Mesenteric fat pad (tissue), 1 donor: ENCODE measurements at places on chromosomes 6 and 20. TPM values are rescaled to one million over a fixed set of nuclear protein-coding genes. Genes with fewer than 3 reads are reported as not detected.

- no peak for DNase-seq
These were observed 25.5 kb downstream of the RWDD2A start for GRCh38 chr6:83218646-83219045.

- no peak for DNase-seq
These were observed 64.9 kb downstream of the SYTL3 start for GRCh38 chr6:158714706-158715105.

GRCh38 chr20:46152824-46153586 lies 34.9 kb downstream of the CD40 start:
- no peak for DNase-seq

TMEM217 gene
- total RNA-seq = 0.51 TPM

GRCh38 chr6:31784098-31784925 lies 7.2 kb upstream of the VWA7 start:
- DNase-seq = no peak

SDCBP2 gene
- total RNA-seq = 7.2 TPM

AHCY gene
- 56.8 TPM for total RNA-seq

GRCh38 chr6:24537771-24538385 lies 43.1 kb downstream of the ALDH5A1 start:
- no peak for DNase-seq

TRAM2 gene
- total RNA-seq = 56.3 TPM

- no peak for DNase-seq
These were observed 252.7 kb downstream of the UST start for GRCh38 chr6:148999501-148999900.

DNA sequence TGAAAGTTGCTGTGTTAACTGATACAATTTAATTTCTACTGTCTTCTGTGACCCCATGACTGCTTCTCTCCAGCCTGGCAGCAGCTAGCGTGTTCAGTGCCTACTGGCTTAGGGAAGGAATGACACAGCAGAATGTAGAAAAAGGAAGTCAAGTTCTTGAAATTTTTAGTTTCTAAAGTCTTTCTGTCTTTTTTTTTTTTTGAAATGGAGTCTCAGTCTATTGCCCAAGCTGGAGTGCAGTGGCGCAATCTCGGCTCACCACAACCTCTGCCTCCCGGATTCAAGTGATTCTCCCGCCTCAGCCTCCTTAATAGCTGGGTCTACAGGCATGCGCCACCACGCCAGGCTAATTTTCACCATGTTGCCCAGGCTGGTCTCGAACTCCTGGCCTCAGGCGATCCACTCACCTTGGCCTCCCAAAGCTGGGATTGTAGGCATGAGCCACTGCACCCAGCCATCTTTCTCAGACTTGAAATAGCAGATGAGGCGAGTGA lies 39.3 kb downstream of the PCNA start:
- DNase-seq = peak; percentile 90

SPATS1 gene
- not detected for total RNA-seq

GRCh38 chr20:14950633-14951032 lies 613.2 kb upstream of the FLRT3 start:
- DNase-seq = no peak

GRCh38 chr6:144110210-144110609 lies 14.8 kb upstream of the SF3B5 start:
- DNase-seq = no peak

GRCh38 chr20:62501801-62502495 lies 26.2 kb upstream of the GATA5 start:
- no peak for DNase-seq

DNA sequence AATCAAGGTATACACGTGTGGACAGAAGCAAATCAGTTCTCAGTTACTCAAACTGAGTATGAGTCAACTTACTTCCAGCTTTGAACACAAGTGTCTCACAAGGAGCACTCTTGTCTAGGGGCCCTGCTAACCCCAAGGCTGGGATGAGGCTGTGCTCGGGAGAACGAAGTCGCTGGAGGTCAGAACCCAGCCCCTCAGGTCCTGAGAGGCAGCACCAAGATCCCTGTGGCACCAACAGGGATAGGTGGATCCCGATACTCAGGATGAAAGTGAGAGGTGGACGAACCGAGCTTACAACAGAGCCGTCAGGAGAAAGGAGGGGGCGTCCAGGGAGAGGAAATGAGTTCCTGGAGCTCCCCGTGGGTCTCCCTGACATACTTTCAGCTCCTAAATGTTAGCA lies 85.7 kb downstream of the GINS1 start:
- DNase-seq = no peak

BTNL2 gene
- not detected for total RNA-seq

DNA sequence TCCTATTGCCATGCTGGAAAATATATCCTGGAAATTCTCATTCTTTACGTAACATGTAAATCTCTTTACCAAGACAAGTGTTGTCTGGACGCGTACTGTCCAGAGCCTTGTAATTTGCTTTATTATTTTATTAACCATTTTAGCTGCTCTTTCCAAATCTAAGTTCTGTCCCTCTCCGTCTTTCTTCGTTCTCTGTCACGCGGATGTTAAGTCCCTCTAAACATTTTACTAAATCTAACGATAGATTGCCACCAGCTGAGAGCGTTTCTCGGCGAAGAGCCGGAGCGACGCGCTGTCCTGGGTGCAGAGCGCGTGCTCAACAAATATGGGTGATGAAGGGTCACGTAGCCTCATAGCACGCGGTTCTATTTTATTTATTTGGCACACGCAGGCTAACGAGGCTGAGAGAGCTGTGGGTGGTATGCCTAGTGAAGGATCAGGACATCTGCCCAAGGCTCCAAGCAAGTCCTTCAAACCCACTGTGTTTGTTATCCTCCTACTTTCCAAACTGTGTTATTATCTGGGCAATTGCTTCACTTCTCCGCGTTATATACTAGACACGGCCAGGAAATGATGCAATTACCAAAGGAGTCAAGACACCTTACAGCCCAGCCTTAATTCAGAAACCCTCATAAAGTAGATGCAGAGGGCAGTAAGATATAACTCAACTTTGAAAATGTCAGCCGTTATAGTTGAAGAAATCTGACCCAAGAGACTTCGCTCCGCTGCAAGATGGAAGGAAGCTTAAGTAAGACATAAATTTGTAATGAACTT lies 10.0 kb upstream of the NCOA7 start:
- no peak for DNase-seq

PDE10A gene
- 15.6 TPM for total RNA-seq

VPS52 gene
- total RNA-seq = 39.8 TPM

DNA sequence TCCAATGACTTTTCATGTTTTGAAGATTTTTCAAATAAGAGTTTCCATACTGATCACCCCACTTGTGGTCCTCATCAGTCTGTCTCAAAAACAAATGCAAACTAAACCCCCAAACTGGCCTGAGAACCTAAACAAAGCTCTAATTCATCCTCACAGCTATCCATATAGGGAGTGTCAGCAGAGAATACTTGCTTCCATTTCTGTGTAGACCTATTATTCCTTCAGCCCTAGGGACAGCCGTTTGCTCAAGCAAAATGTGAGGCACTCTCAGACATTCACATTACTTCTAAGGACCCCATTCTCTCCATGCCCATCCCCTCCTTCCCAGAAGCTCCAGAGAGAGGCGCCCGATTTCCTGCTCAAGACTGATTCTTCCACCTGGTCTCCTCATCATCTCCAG lies 24.6 kb downstream of the DNAAF9 start:
- DNase-seq = no peak

PDSS2 gene
- total RNA-seq = 11.5 TPM

GRCh38 chr6:110467566-110468140 lies 8.8 kb downstream of the SLC22A16 start:
- no peak for DNase-seq

DNA sequence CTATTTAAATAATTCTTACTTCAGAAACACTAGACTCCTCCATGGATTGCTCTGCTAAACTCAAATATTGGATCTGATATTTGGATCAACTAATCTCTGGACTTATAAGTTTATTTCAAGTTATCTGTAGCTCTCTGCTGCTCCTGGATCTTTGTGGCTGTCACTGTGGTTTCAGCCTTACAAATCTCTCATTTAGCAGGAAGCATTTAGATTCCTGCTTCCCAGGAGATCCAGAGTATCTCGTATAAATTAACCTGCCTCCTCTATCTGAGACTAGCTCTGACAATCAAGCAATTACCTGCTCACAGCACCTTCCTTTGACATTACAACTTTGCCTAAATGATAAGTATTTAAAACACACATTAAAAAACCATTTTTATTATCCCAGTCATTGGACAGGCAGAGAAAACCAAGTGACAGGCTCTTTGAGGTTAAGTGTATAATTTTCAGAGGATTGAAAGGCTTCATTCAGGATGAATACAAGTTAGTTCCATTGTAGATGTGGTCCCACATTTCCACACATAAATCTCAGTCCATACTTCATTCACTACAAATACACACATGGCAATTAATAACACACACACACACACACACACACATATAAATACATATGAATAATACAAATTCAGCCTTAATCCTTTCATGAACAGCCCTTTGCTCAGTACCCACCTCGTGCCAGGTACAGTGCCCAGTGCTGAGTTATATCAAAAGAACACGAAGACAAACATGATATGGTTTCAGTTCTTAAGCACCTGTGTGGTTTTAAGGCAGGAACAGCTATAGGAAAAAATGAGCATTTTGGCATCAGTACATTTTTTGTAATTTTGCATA lies 55.5 kb upstream of the PLCB1 start:
- no peak for DNase-seq

DCDC2 gene
- not detected for total RNA-seq

DNA sequence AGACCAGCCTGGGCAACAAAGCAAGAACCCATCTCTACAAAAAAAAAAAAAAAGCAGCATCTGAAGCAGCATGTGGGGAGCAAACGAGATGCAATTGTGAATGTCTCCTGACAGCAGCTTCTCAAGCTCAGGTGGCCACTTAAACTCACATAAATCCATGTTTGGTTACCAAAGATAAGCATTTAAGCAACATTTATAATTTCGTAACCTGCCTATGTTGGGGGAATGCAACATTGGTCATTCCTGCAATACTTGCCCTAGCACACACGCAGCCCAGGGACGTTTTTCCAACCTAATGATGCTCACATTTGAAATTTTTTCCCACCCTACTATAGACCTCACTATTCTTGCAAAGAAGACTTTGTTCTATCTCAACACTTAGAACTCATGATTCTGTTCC lies 113.3 kb downstream of the ZFP64 start:
- DNase-seq = no peak

DNA sequence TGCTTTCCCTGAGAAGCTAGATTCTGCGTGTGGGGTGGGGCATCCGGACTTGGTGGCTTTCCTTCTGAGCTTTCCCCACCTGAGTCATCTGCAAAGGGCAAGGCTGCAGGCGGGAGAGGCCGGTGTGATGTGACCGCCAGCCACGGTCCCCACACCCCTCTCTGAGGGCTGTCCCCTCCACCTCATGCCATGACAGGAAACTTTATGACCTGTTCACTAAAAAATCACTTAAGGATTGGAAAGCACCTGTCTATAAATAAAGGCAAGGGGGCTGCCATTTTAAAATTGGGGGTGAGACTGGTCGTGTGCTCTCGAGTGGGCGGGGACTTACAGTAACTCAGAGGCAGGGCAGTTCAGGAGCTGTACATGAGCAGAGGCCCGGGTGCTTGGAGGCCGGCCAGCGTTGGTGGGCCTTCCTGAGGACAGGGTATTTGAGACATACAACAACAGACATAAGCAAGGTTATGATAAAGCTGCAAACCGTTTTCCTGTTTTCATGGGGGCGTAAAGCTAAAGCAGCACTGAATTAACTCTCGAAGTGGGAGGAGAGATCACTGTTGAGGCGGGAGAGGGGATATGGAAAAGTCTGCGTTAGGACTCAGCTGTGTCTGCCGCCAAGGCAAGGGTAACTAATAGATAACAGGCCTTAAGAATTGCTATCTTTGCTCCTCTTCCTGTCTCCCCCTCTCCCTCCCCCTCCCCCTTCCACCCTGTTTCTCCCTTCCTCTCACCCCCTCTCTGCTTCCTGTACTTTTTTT lies 16.1 kb upstream of the SERPINB1 start:
- DNase-seq = no peak

- no peak for DNase-seq
These were observed 881 bp upstream of the MCM3 start for GRCh38 chr6:52285177-52286068.

HLA-DQA2 gene
- total RNA-seq = 1.5 TPM

FAM209A gene
- total RNA-seq = 0.45 TPM

- DNase-seq = no peak
These were observed 427.9 kb downstream of the CD83 start for GRCh38 chr6:14545496-14545895.

DNA sequence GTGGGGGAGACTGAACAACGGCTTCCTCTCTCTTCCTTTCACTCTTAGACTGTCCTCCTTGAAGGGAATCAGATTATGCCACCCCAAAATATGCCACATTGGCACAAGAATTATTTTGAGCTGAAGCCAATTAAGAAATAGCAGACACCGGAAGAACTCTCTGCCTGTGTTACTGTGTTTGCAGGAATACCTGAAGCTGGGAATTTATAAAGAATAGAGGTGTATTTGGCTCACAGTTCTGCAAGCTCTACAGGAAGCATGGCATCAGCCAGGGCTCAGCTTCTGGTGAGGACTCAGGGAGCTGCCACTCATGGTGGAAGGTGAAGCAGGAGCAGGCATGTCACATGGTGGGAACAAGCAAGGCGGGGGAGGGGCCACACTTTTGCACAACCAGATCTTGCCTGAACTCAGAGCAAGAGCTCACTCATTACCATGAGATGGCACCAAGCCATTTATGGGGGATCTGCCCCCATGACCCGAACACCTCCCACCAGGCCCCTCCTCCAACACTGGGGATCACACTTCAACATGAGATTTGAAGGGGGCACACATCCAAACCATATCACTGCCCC lies 46.0 kb downstream of the PCNA start:
- DNase-seq = no peak

NHLRC1 gene
- 2.1 TPM for total RNA-seq

FAM162B gene
- 5.1 TPM for total RNA-seq

DNA sequence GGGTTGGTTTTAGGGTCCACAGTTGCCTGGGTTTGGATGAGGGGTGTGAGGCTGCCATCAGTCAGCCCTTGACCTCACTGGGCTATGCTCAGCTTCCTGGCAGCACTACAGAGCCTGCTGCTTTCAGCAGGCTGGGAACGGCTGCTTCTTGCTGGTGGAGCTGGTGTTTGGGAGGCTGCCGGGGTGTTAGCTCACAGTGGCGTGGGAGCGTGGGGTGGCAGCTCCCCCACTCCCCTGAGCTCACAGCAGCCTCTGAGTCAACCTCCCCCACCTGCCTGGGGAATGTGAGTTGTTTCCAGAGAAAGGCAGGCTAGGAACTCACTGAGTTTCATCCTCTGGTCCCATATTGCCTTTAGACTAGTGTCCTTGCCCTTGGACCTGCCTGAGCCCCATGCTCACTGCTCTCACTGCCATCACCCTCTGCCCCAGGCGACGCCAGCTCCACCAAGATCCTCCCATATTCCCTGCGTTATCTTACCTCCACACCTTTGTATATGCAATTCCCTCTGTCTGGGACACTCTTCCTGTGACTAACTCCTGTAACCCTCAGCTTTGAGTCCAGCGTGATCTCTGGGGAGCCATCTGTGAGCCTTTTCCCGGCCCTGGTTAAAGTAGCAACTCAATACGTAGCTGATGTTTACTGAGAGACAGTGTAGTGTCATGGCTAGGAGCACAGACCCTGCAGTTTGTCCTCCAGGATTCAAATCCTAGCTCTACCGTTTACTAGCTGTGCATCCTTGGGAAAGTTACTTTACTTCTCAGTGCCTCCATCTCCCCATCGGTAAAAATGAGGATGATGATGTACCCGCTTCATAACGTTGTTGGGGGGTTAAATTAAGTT lies 34.8 kb downstream of the PPP1R16B start:
- DNase-seq = no peak

CCN6 gene
- total RNA-seq = not detected
